ENCODE measurements at places on chromosomes 1 and 21.

GRCh38 chr1:203121186-203122015 is 6.1 kb upstream of the ADORA1 start:
- no peak for DNase-seq

- DNase-seq, result no peak
Observed at GRCh38 chr1:183388735-183389134, 29.4 kb downstream of the NMNAT2 start.

- DNase-seq, result no peak
Observed at GRCh38 chr1:68919075-68919474, 422.2 kb upstream of the DEPDC1 start.

DNA sequence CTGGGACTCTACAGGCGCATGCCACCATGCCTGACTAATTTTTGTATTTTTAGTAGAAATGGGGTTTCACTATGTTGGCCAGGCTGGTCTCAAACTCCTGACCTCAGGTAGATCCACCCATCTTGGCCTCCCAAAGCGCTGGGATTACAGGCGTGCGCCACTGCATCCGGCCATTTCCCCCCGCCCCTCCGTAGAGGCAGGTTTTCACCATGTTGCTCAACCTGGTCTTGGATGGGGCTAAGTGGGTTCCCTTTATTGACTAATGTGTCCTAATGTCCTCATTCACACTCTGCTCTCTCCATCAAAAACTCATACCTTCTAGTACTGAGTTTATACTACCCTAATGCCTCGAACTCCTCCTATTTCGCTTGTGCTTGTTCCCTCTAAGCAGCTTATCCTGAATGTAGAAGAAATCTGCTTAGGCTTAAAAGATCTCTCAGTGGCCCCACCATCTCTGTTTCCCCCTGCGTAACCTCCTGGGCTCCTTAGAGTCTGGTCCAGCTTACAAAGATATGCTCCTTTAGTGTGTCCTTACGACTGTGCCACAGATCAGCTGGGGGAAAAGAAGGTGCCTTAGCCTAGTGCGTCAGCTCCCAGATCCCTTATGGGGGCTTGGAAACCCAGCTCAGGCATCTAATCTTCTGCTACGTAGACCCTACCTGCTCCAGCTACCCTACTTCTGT is 8.0 kb downstream of the GNAT2 start:
- DNase-seq, result no peak

DNA sequence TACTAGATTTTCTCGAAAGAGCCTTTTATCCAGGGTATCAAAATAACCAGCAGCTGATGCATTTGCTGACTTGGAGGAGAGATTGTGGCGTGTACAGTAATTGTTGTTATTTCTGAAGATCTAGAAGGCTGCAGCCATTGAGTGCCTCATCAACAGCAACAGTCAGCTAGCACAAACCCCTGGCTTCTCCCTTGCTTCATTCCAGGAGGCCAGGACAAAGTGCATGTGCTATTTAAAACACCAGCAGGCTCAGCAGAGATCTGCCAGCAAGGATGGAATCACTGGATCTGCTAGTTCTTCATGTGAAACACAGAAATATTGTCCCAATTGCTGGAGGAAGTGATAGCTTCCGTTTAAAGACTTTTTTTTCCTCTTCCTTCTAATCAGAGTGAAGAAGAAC is 2.8 kb upstream of the NGF start:
- no peak for DNase-seq

DNA sequence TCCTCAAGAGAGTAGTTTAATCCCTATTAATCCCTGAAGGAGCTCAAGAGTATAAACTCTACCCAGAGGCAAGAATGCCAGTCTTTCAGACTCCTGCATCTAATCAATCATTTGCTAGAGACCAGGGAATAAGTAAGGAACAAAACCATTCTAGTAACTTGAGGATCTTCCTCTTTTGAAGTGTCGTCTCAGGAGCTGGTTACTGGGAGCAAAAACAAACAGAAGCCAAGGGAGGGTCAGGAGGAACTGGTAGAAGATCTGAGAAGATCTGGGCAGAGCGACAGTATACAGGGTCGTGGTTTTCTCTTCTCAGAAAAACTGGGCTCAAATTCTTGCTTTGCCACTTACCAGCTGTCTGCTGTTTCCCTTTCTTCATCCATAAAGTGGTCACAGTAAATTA is 69.3 kb downstream of the RPS6KA1 start:
- DNase-seq, result no peak

DNA sequence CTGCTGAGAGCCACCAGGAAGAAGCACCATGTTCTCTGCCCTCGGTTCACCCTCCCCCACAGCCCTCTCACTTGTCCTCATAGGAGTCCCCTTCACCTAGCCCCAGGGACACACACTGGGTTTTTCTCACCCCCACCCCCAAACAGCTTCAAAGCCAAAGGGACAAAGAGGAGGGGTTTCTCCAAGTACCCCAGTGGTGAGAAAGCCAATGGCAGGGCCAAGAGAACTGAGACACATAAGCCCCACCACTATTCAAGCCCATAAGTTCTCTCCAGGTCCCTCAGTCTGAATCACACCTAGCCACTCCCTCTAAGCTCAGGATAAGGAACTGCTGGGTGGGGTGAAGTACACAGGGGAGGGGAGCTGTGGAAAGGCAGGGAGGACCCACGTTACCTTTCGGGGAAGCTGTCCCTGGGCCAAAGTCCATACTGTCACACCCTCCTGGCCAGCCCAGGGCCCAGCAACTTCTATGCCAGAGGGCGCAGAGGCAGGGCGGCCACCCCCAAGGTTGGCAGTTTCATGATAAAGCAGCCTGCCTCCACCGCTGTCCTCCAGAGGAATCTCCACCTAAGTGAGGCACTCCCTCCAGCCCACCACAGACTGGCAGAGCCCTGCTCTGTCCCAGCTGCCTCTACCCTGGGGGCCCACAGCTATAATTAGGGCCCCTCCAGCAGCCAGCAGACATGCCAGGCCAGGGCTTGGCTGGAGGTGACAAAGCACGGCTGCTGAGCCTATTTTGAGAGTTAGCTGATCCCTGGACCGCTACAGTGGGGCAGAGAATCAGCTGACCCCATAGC is 39.0 kb upstream of the PPP1R15B start:
- no peak for DNase-seq

DNA sequence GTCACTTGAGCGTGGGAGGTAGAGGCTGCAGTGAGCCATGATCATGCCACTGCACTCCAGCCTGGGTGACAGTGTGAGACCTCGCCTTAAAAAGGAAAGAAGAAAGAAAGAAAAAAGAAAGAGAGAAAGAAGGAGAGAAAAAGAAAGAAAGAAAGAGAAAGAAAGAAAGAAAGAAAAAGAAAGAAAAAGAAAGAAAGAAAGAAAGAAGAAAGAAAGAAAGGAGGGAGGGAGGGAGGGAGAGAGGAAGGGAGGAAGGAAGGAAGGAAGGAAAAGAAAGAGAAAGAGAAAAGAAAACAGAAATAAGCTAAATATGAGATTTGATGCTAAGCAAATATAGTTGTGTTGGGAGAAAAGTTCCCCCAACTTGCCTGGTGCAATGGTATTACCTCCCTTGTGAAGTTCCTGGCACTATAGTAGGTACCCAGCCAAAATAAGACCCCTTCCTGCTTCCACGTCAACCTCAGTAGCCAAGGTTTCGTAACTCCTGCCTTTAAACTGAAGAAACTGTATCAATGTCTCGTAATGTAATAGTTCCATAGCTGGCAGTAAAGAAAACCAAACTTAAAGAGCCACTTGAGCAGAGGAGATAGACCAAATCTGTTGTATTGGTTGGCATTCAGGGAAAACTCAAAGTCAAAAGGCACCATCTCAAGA is 88.1 kb upstream of the HNRNPU start:
- no peak for DNase-seq

DNA sequence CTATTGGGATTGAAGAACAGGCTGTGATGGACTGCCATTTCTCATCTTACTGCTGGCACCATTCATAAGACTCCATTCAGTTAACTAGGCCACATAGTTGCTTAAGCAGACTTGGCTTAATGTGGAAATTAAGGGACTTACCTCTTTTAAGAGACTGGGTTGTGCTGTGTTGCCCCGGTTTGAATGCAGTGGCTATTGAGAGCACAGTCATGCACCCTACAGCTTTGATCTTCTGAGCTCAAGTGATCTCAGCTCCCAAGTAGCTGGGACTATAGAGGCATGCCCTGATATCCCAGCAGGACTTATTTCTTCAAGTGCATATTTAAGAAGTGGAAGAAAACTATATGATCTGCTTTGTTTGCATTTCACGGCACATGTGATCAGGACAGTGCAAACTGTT is 181.1 kb downstream of the RASAL2 start:
- no peak for DNase-seq

DNA sequence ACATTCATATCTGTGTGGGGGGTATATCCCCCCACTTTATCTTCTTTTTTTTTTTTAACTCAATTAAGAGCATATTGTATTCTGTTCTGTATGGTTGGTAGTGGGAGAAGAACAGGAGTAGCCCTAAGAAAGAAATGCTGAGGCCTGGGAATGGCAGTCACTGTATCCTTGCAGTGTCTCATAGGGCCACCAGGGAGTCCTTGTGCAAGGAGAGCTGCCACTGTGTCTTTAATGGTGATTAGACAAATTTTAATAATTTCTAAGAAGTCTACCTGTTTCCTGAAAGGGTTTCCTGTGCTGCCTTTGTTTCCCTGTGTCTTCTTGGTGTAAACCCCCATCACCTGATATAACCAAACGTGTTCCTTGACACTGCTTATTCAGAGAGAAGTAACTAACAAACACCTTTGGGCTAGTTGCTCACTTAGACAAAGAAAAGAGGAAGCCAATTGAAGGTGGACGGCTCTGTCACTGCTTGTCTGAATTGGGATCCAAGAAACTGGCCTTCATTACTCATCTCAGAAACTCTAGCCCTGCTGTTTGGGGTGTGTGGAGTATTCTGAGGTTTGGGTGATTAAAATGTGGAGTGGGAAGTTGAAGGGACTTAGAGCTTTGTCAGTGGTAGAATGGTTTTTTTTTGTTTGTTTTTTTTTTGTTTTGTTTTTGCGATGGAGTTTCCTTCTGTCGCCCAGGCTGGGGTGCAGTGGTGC is 15.2 kb downstream of the GIPC2 start:
- DNase-seq, result no peak

DNA sequence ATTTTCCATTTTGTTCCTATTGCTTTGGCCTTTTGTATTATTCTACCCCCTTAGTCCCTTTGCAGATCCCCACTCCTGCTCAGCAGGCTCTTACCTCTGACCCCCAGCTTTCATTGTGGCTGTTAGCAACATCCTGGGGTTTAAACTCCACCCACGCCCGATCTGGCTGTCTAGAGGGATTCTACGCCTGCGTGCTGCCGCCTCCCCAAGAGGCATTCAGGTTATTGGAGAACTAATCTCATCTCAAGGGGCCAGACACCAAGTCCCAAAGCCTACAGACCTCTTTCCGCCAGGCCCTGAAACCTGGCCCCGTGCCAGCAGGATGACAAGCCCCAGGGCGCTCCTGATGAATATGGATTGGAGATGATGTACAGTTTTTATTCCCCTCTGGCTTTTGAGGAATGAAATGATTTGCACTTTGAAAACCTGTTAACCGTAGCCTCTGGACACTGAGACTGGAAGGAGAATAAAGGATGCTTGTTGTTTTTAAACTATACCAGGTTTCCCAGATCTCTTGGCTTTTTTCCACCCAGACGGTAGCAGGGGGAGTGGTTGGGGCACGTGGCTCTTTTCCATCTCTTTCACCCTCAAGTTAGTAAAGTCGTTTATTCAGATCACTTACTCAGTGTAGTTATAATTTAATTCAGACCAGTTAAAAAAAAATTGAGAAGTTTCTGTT is 14.5 kb upstream of the IKBKE start:
- no peak for DNase-seq

GRCh38 chr1:74596717-74597116 is 76.9 kb downstream of the ERICH3 start:
- DNase-seq, result no peak

DNA sequence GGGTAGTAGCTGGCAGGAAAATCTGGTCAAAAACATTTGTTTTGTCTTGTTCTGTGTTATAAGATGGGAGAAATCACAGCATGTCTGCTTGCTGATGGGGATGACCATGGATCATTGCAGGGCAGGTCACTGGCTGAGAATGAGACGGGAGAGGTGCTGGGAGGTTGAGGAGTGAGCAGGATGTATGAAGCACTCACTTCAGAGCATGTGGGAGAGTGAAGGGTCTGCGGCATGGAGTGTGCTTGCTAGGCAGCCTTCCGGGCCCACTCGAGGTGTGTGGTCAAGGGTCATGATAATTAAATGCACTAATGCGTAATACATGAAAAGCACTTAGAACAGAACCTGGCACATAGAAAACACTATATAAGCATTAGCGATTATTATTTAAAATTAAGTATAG is 42.0 kb upstream of the SPOCD1 start:
- DNase-seq, result no peak

GRCh38 chr21:41895643-41896493 is 16.7 kb upstream of the PRDM15 start:
- DNase-seq, result no peak

DNA sequence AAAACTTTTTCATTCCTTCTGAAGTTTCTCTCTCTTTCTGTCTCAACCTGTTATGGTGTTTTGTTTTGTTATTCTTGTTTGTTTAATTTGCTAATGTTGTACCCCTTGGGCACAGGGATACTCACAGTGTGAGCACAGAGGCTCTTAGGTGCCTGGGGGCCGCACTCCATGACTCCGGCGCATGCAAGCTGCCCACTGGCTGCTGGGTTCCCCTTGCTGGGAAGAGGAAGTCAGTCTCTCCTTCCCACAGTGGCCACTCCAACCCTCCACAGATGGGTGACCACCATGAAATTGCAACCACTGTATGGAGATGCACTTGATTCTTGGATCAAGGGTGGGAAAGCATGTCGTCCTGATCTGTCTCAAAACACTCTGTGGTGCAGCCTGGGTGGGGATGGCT is 4.6 kb upstream of the CD1A start:
- DNase-seq, result no peak

- no peak for DNase-seq
Observed at GRCh38 chr1:116006486-116006964, 30.2 kb downstream of the SLC22A15 start.

- no peak for DNase-seq
Observed at GRCh38 chr1:41041614-41042270, 20.2 kb upstream of the SLFNL1 start.

DNA sequence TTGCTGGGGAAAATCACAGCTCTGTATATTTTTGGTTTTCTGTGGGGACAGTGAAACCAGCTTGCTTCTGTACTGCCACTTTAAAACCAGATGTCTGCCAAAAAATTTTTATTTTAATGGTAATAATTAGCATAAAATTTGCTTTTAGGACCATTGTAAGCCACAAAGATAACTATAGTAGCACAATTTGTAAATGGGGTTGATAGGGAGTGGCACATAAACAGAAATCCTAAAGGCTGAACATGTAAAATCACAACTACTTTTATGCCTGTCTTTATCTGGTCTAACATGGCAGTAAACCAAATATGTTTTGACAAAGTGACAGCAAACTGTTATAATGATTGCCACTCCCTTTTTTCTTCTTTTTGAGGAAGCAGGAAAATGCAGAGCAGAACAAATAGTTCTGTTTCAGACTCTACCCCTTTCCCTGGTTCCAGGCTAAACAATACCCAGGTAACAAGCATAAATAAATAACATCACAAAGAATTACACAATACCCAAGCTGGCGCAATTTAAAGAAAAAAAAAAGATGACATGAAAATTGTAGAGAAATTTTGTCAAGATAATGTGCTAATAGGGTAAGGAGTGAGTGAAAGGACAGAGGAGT is 24.0 kb upstream of the CCDC181 start:
- DNase-seq, result no peak
